ENCODE measurements at places on chromosomes 5 and 9.

DNA sequence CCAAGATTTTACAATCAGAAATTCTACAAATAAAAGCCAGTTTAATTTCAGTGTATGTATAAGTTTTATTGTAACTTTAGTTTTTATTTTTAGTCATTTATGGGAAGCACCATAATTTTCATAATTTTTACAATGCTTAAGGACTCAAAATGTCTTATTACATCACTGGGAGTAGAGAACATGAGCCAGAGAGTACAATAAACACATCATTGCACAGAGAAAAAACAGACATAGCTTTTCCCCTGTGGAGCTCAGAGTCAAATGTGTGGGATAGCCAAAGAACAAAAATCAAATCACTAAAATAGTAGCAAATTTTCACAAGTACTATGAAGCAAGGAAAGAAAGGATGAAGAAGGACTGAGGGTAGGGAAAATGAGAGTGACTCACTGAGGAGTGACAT is 5.5 kb upstream of the JAKMIP2 start:
- no peak for DNase-seq

- no peak for DNase-seq
These were observed 1.5 kb downstream of the ZNF189 start for GRCh38 chr9:101400120-101400519.

DNA sequence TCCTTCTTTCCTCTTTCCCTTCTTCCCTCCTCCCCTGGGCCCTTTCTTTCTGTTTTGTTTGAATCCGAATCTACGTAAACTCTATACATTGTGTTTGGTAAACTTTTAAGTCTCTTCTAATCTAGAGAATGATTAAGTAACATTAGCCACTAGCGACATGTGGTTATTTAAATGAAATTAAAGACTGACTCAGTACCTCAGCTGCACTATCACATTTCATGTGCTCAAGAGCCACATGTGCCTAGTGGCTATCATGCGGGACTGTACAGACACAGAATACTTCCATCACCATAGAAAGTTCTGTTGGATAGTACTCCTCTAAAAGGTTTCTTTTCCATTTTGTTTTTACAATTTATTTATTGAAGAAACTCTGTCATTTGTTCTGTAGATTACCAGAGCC is 29.0 kb downstream of the DCTN4 start:
- no peak for DNase-seq

- DNase-seq = no peak
These were observed 1.0 kb downstream of the RIOK2 start for GRCh38 chr5:97181856-97182545.

All from DMS153 (cell line).